Esophagus muscularis mucosa (tissue), 4 donors: ENCODE measurements at places on chromosomes 7 and 10. TPM values are rescaled to one million over a fixed set of nuclear protein-coding genes. Genes with fewer than 3 reads are reported as not detected.

Gene PHYH
- total RNA-seq = 41.4 TPM

Gene A1CF
- not detected for total RNA-seq

Gene PDZD7
- total RNA-seq = 0.45 TPM

DNA sequence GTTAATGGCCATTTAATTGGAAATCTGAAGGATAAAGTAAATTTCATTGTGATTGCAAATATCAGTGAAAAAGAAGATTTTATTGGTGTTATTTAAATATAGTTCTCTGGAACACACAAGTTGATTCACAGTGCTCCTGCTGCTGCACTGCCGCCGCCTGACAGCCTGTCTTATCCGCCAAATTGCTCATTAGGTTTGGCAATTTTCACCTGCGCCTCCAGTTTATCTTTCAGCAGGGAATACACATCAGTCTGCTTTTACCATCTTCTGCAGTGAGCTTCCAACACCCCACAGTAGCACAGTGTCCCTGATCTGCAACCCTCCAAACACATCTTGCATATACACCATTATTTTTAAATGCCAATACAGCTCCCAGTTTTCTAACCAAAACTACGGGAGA, 308.3 kb downstream of the PARD3 start:
- DNase-seq = peak; percentile 29

GRCh38 chr7:158111906-158112570, 475.6 kb downstream of the PTPRN2 start:
- DNase-seq = no peak

GRCh38 chr7:131720703-131721102, 164.3 kb upstream of the PODXL start:
- DNase-seq = peak; percentile 57

DNA sequence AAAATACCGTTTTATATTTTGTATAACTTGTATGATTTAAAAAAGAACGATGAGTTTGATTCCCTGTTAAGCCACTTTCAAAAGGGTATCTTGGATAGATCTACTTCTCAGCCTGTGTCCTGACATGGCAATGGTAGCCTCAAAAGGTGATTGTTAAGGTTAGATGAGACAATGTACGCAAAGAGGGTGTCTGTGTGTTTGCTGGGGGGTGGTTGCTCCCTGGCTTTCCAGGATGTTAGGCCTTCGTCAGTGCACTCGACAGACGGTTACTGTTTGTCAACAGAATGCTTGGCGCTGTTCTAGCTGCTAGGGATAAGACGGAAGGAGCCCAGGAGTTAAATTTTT, 90.3 kb downstream of the NEURL1 start:
- DNase-seq = no peak

DNA sequence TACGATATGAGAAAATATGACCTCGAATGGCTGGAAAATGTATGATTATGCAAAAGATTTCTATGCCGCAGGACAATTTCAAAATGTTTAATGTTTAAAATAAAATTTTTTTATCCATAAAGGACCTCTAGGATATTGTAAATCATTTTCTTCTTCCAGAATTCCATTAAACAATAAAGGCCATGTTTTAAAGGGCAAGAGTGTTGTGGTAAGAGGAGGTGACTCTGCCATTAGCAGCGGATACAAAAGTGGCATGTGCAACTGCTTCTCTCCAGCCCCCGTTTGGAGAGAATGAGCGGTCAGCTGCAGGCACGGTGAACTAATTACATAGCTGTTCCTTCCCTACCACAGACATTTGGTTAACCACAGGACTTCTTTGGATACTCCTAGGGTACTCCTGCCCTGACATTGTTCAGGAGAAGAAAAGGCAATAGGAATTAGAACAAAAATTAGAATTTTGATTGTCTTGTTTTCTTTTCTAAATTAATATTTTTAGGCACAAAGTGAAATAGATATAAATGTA, 63.8 kb downstream of the HBP1 start:
- no peak for DNase-seq

- DNase-seq = no peak
Measured at GRCh38 chr7:35758421-35758820, 42.4 kb upstream of the SEPTIN7 start.

DNA sequence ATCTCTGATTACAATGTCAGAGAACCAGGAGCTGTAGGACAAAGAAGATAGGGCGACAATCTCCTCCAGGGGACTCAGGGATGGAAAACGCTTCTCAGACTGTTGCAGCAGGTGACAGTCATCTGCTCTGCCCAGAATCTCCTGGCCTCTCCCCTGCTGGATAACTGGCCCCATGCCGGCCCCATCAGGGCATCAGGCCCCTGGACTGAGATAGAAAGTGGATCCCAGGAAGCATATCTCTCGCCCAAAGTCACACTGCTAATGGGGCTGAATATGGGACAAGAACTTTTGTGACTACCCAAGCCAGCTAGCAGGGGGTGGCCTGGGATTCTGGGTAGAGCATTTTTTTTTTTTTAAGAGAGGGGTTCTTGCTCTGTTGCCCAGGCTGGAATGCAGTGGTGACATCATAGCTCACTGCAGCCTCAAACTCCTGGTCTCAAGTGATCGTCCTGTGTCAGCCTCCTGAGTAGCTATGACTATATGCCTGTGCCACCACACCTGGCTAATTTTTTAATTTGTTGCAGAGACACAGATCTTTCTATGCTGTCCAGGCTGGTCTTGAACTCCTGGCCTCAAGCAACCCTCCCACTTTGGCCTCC, 20.5 kb upstream of the MLXIPL start:
- no peak for DNase-seq

DNA sequence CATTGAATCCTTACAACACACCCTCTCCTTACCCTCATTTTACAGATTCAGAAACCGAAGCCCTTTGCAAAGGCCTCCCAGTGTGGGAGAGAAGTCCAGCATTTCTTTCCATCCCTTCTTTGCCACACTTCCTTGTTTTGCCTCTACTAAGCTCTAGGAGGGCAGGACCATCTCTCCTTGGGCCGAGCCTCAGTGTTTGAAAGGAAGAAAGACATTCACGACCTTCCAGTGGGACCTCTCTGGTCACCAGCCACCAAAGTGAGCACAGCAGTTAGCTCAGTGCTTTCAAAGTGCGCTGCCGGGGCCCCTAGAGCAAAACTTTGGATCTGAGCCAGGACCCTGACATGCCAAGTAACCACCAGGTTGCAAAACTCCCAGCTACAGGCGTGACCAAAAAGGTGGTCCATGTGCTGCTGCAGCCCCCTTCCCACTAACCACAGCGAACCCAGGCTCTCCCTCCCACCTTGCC, 12.4 kb downstream of the CTBP2 start:
- peak; percentile 94 for DNase-seq
